ENCODE measurements at places on chromosomes 5 and 9.

DNA sequence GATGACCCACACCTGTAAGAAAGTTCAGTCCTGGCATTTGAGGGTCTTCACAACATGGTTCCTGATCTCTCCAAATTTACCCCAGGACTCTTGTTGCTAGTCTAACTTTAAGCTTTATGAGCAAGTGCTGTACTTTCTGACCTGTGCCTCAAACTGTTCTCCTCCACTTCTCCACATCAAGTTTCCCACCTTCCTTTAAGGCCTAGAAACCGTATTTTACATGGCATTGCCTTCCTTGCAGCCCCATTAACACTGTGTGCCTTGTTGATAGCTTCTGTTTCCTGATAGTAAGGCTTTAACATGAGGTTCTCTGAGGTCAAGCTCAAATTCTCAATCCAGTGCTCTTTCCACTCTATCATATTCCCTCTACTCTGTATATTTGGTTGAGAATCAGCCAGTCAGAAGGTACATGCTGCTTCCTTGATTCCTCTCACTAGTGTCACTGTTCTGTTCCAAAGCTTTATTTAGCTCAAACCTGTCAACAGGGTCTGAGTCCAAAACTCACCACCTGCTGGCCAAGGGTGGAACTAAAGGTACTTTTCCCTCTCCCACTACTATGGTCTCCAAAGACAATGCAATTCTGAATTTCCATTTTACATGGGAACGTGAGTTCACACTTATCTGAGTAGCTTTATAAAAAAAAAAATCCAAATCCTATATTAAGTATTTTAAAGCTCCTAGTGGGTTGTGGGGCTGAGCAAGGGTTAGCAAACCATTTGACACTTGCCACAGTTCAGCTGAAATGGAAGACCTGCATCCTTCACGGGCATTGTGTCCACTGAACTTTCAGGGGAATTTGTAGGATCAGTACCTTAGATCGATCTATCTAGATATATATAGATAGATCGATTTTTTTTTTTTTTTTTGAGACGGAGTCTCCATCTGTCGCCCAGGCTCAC, 21.1 kb downstream of the VCP start:
- DNase-seq = no peak

- no peak for DNase-seq
Measured at GRCh38 chr9:38747067-38747466, 27.1 kb upstream of the FAM240B start.

- no peak for DNase-seq
Measured at GRCh38 chr9:37921168-37921510, 17.2 kb upstream of the SLC25A51 start.

- no peak for DNase-seq
Measured at GRCh38 chr5:111863801-111864200, 106.8 kb upstream of the NREP start.
